Ecto neural progenitor cell (in vitro differentiated cells): ENCODE measurements at places on chromosomes 7 and 10.
A peak's percentile ranks its signal among the peaks of the same experiment; 100 is the strongest.

DNA sequence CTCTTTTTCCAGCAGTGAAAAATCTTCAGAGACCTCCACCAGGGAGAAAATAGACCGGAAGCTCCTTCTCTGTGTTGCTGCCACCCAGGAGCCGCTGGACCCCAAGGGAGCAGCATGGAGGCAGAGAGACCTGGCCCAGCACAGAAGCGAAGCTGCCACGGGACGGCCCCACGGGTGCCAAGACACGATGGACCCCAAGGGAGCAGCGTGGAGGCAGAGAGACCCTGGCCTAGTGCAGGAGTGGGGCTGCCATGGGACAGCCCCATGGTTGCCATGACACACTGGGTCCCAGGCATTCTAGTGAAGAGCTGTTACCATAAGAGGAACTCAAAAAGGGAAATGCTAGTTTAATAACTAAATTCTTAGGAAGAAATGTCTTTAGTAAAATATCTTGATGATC is 186.3 kb downstream of the PTPRN2 start:
- no peak for DNase-seq

- DNase-seq: no peak
Observed at GRCh38 chr10:77565590-77566023, 72.0 kb downstream of the KCNMA1 start.

DNA sequence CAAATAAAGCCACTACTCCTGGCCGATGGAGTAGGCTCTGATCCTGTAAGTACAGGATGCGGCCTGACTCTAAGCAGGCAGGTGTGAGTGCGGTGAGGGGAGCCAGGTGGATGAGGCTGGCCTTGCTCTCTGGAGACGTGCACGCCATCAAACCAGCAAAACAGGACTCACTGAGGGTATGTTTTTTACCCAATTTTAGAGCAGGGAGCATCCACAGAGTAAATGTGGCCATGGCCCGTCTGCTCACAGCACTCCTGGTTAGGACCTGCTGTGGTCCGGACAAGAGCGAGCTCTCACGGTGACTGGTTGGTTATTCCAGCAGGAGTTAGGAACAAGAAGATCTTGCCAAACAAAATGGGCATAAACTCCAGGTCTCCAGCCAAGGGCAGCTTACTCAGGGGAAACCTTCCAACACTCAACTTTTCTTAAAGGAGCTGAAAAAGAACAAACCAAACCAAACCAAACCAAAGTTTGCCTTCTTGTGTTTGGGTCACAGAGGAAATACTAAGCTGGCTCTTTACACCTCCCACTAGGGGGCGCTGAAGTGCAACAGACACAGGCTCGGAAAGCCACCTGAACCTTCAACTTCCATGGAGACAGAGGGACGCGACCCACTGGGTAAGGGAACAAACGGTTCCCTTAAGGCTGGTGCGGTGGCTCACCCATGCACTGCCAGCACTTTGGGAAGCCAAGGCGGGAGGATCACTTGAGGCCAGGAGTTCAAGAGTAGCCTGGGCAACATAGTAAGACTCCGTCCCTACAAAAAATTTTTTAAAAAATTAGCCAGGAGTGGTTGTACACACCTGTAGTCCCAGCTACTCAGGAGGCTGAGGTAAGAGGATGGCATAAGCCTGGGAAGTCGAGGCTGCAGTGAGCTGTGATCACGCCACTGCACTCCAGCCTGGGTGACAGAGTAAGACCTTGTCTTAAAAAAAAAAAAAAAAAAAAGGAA is 122.4 kb downstream of the CLEC2L start:
- DNase-seq: peak; percentile 86

GRCh38 chr10:120424198-120424464 is 32.9 kb upstream of the PLPP4 start:
- DNase-seq: no peak

DNA sequence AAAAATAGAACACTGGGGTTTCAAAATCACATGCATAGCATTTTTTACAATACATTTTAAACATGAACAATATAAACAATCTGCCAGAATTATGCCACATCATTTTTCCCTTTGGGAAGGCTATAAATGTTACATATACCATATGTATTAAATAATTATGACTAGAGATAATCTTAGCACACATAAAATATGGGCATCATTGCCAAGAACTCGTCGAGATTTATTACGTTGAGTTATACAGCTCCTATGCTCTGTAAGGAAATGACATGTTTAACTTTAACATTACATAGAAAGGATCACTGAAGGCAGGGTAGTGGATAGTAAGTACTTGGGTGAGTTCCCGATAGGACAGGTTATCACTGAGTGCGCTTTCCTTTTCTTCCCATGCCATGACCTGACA is 267.8 kb downstream of the PARD3 start:
- no peak for DNase-seq

- DNase-seq: no peak
Observed at GRCh38 chr10:1548596-1548995, 188.7 kb downstream of the ADARB2 start.

- DNase-seq: no peak
Observed at GRCh38 chr7:131642429-131642828, 86.0 kb upstream of the PODXL start.

GRCh38 chr7:83640240-83640639 is 8.7 kb downstream of the SEMA3E start:
- DNase-seq: no peak

GRCh38 chr7:125645770-125646169 is 716.1 kb upstream of the POT1 start:
- DNase-seq: no peak

DNA sequence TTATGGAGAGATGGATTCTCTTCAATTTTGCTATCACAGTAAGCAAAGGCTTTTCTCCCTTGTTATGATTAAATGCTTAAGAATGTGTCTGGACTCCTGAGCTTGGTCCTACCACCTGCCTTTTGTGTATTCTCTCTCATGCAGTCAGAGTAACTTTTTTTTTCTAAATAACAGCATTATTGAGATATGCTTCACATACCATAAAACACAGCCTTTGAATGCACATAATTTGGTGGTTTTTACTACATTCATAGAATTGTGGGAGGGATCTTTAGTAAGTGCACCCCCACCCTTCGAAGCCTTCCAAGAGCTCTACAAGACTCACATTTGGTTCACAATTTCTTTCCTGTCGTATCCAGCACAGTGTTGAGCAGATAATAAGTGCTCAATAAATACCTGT is 175.5 kb downstream of the ADAM12 start:
- DNase-seq: no peak

- DNase-seq: no peak
Observed at GRCh38 chr7:45174966-45175765, 17.6 kb downstream of the RAMP3 start.

- no peak for DNase-seq
Observed at GRCh38 chr10:12835709-12836108, 165.8 kb downstream of the CCDC3 start.

DNA sequence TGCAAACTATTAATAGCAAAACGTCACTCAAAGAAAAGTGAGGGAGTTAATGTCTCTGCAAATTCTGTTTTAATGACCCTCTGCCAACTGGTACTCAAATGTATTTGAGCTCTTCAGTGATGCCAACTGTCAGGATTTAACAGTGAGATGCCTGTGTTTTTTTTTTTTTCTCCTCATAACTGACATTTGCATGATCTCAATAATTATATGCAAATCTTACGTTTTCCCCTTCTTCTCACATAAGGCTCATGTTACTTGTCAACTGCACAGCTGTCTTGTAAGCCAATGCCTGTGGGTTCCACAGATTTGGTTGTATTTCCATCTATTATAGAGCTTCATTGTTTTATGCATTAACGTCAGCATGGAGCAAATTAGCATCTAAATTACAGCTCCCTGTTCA is 38.2 kb downstream of the PPP1R3A start:
- no peak for DNase-seq
